Activated naive CD8-positive, alpha-beta T cell treated with anti-CD3 and anti-CD28 coated beads, Interleukin-2, amount 50 U/mL, for 24 hours (primary cell): ENCODE measurements at places on chromosomes 4 and X.

- DNase-seq, result no peak
These were observed 32.1 kb upstream of the GPR78 start for GRCh38 chr4:8547912-8548730.

DNA sequence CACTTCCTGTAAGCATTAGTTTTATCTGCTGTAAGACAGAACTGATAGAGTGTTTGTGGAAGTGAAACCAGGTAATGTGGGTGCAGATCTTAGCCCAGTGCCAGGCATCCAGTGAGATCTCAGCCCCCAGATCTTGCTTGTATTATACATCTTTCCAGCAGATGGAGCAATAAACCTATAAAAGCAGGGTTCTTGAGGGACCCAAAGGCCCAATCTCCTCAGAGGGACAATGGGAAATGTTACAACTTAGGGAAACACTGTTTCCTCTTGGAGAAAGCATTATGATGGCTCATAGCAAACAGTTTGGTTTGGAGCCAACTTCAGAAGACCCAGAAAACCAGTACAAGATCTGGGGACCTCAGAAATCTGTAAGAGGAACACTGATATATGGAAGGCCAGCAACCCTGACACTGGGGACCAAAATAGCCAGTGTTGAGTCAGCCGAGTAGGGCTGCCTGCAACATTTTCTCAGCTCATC lies 206.3 kb downstream of the SLC7A11 start:
- no peak for DNase-seq

DNA sequence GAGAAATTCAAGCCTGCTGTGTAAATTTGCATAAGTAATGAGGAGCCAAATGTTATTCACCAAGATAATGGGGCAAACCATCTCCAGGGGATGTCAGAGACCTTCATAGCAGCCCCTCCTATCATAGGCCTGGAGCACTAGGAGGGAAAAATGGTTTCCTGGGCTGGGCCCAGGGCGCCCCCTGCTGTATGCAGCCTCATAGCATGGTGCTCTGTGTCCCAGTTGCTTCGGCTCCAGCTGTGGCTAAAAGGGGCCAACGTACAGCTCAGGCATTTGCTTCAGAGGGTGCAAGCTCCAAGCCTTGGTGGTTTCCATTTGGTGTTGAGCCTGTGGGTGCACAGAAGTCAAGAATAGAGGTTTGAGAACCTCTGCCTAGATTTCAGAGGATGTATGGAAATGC lies 859.3 kb downstream of the RPA4 start:
- peak; percentile 15 for DNase-seq

DNA sequence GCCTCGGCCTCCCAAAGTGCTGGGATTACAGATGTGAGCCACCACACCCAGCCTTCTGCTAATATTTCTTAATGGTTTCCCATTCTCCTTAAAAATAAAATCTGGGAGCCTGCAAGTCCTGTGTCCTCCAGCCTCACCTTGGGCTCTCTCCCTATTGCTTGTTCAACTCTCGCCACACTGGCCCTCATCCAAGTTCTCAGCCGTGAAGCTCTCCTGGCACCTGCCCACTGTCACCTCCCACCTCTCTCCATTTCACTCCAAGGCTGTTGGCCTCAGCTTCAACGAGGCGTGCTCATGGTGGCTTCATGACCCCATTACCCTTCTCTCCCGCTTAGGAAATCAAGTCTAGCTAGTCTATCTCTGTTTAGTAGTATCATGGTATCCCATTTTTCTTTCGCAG lies 9.5 kb upstream of the ETNPPL start:
- DNase-seq, result no peak

DNA sequence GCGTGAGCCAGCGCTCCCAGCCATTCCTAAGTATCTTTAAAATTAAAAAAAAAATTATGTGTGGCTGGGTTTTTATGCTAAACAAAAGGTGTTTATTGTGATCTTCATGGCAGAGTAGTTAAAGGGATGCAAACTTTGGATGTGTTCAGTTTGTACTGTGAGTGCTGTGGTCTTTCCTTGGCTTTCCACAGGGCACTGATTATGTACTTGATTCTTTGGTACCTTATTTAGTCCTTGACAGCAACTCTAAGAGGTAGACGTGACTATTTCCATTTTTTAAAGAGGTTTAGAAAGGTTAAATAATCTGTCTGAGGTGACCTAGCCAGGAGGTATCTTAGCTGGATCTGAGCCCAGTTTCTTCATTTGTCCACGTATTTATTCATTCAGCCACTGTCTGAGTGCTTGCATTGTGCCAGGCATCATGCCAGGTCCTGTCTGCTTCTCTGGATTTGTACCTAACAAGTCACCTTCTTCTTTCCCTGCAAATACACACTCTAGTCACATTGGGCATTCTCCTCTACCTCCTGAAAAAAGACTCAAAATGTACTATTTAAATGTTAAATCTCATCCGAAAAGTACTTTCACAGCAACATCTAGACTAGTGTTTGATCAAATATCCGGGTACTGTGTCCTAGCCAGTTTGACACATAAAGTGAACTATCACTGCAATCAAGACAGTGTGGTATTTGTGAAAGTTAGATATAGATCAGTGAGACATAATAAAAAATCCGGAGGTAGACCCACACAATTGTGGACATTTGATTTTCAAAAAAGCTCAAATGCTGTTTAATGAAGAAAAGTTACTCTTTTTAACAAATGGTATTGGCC lies 31.5 kb downstream of the WWC2 start:
- DNase-seq, result no peak

- DNase-seq, result no peak
These were observed 304.6 kb downstream of the ARAP2 start for GRCh38 chr4:35939751-35940150.

GRCh38 chrX:119693996-119694451 lies 1.1 kb upstream of the SEPTIN6 start:
- no peak for DNase-seq

DNA sequence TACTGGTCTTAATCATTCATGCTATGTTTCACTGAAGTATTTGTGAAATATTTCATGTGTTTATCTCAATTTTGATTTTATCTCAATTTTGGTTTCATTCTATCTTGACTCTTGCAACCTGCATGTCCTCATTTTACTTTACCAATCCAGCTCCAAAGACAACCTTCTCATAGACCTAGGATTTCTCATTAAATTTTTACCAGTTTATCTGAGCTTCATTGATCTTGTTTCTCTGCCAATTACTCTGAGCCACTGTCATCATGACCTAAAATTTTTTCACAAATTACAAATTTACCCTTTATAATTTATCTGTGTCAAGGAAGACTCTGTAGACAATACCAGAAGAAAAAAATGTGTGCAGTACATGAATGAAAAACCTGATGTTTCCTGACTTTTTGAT lies 18.6 kb upstream of the UGT2B17 start:
- DNase-seq, result no peak

DNA sequence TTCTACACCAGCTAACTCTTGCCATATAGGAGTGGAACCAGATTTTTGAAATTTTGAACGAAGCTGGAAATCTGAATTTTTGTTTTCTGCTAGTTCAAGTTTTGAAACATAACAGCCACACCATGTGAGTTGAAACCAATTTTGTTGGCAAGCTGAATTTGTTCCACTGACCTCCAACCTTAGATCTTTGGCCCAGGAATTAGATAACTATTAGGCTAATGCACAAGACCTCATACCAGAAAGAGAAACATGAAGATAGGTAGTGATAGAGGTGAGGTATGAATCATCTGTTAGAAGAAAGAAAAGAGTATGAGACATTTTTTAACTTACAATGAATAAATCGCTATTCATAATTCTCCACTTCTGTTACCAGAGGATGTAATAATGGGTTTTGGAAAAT lies 76.8 kb upstream of the ACSL1 start:
- DNase-seq, result no peak

DNA sequence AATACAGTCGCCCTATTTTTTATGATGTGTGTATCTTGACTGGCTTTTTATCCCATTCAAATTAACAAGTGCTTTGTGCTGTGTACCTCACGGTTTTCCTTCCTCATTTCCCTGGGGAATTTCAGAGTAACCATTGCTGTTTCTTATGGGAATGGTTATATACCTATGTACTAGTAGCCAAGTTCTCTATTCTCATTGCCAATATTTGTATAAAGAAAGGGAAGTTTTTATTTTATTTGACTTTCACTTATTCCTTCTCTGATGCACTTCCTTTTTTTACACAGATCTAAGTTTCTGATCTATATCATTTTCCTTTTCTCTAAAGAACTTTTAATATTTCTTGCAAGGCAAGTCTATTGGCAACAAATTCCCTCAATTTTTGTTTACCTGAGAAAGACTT lies 181.3 kb downstream of the SOWAHB start:
- DNase-seq, result no peak

GRCh38 chrX:40755291-40756249 lies 20.2 kb upstream of the MED14 start:
- no peak for DNase-seq

- DNase-seq, result no peak
These were observed 81.0 kb downstream of the SORBS2 start for GRCh38 chr4:185730849-185731608.

DNA sequence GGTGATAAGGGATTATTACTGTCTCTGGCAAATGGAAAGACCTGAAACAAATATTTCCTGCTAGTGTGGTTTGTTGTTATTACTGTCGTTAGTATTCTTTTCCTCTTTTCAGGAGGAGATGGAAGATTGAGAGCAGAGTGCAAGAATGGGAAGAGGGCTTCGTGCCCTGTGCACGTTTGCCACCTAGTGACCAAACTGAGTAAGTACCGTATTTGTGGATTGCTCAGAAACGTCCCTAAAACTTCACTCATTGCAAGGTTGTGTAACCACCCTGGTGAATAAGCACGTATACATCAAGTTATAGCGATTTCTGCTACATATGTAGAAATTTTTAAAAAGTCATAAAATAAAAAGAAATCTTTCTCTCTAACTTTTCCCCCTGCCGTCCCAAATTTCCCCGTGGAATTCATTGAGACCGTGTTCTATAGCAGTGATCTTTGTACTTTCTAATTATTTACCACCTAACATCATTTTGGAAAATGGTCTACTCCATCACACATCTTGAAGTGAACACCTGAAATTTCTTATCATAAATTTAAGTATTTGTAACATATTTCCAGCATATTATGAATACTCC lies 24.3 kb downstream of the LINC00632 start:
- no peak for DNase-seq
